ENCODE measurements at places on chromosomes 2 and 18. TPM values are rescaled to one million over a fixed set of nuclear protein-coding genes. Genes with fewer than 3 reads are reported as not detected.

Gene EVX2
- 0.08 TPM for polyA plus RNA-seq

DNA sequence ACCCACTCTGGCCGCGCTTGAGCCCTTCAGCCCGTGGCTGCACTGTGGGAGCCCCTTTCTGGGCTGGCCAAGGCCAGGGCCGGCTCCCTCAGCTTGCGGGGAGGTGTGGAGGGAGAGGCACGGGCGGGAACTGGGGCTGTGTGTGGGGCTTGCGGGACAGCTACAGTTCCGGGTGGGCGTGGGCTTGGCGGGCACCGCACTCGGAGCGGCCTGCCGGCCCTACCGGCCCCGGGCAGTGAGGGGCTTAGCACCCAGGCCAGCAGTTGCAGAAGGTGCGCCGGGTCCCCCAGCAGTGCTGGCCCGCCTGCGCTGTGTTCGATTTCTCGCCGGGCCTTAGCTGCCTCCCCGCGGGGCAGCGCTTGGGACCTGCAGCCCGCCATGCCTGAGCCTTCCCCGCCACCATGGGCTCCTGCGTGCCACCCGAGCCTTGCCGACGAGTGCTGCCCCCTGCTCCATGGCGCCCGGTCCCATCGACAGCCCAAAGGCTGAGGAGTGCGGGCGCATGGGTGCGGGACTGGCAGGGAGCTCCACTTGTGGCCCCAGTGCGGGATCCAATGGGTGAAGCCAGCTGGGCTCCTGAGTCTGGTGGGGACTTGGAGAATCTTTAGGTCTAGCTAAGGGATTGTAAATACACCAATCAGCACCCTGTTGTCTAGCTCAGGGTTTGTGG lies 173.7 kb upstream of the FIGN start:
- H3K4me3 ChIP-seq, result no peak overlapping the region
- no peaks in the 10 kb centered on the region for H3K36me3 ChIP-seq
- no peaks in the 10 kb centered on the region for H3K27me3 ChIP-seq
- H3K27ac ChIP-seq, result no peak overlapping the region

- no peak for DNase-seq
- no peak overlapping the region for H3K27ac ChIP-seq
- no peaks in the 10 kb centered on the region for H3K4me1 ChIP-seq
- H3K36me3 ChIP-seq, result no peaks in the 10 kb centered on the region
Observed at GRCh38 chr2:38650717-38651116, 15.2 kb upstream of the GALM start.

DNA sequence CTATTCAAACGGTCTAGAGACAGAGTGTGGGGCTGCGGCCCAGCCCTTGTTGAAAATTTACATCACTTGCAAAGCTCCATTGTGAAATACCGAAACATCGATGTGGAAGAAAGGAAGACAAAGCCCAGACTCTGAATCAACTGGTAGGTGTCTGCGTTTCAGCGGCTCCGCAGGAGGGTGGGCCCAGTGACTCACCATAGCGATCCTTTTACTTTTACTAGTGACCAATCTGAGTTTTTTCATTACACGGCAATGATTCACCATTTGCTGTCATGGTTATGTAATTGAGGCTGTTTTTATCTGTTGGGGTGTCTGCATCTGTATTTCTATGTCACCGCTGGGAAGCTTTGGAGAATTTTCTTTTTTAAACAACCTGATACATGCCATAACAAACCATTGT lies 66.6 kb upstream of the ODC1 start:
- H3K4me1 ChIP-seq, result peaks cover 5% of the 10 kb centered on the region
- H3K36me3 ChIP-seq, result no peaks in the 10 kb centered on the region
- H3K27ac ChIP-seq, result no peak overlapping the region
- H3K4me3 ChIP-seq, result no peak overlapping the region
- no peak for DNase-seq

DNA sequence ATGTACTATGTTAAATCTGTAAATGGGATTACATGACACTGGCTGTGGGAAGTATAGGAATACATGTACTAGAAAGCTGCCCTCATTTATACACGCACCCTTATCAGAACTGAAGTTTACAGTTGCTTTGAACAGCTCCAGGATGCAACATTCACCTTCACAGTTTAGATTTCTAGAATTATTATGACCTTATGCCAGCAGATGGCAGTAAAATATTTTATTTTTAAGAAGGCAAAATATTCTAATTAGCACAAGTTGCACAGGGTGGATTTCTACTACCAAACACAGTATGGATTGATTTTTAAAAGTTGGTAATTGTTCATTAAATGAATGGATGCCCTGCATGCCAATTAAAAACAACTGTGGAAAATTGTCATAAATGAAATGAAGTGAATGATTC lies 670.4 kb downstream of the KCNJ3 start:
- DNase-seq, result peak; percentile 3
- H3K27me3 ChIP-seq, result no peaks in the 10 kb centered on the region
- no peaks in the 10 kb centered on the region for H3K4me1 ChIP-seq
- no peak overlapping the region for H3K4me3 ChIP-seq
- no peaks in the 10 kb centered on the region for H3K36me3 ChIP-seq

DNA sequence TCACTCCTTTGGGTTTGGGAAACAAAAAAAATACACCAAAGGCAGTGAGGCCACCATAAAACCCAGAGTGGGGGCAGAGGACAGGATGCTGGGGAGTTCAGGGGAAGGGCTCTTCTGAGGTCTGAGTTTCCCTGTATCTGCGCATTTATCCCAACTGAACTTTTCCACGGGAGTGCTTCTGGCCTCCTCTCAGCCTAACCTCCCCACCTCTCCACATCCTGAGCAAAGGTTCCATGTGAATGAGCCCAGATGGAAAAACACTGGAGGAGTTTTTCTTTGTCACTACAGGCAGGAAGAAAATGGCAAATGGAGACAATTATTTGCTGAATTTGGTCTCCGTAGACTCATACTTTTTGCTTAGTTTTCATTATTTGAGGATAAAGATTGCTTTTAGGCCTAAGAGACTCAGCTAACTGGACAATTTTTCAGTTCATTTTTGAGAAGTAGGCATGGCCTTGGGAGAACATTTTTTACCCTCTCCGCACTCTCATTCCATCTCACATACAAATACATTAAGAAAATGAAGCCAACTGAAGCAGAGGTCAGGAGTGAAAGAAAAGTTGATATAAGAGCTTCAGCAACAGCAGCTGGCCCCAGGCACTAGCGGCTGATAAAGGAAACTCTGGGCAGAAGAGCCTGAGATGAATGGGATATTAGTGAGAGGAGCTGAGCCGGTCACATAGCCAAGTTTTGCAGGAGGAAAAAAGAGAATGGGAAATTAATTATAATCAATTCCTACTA lies 82.6 kb upstream of the CYP1B1 start:
- H3K4me3 ChIP-seq, result no peak overlapping the region
- H3K27ac ChIP-seq, result peak overlapping the region; percentile 58
- no peaks in the 10 kb centered on the region for H3K27me3 ChIP-seq
- no peaks in the 10 kb centered on the region for H3K36me3 ChIP-seq
- H3K4me1 ChIP-seq, result peaks cover 13% of the 10 kb centered on the region

- no peaks in the 10 kb centered on the region for H3K4me1 ChIP-seq
- no peaks in the 10 kb centered on the region for H3K27me3 ChIP-seq
- no peak overlapping the region for H3K4me3 ChIP-seq
- no peak overlapping the region for H3K27ac ChIP-seq
Observed at GRCh38 chr2:174120346-174120745, 128.0 kb downstream of the OLA1 start.

Gene MAP3K19
- polyA plus RNA-seq, result not detected

GRCh38 chr2:32960647-32961403 lies 14.1 kb downstream of the LTBP1 start:
- H3K36me3 ChIP-seq, result no peaks in the 10 kb centered on the region
- no peak overlapping the region for H3K27ac ChIP-seq
- no peak overlapping the region for H3K4me3 ChIP-seq
- DNase-seq, result no peak
- H3K27me3 ChIP-seq, result no peaks in the 10 kb centered on the region
- peaks cover 4% of the 10 kb centered on the region for H3K4me1 ChIP-seq

DNA sequence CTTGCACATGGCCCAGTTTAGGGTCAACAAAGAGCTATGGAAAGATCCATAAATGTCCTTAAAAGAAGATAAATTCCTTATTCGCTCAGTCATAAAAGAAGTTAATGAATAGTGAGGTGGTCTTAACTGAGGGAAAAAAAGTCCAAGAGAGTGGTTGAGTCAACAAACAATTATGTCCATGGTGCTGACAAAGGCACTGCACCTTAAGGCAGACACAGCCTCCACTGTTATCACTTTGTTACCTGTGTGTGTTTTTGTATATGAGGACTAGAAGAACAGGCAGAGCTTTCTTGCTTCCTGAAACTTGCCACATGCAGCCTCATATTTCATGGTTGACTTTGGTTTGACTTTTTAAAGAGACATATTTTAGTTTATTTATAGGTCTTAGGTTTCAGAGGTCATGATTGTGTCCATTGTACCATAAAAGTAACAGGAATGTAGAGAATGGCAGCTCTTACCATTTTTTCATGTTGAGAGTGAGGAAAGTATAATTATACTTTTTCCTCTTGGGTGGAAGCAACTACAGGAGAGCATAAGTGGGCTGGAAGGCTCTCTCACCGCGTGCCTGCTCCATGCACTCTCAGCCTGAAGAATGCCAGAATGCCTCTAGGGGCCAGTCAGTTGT lies 93.6 kb downstream of the XRCC5 start:
- no peak overlapping the region for H3K4me3 ChIP-seq
- peaks cover 65% of the 10 kb centered on the region for H3K36me3 ChIP-seq
- H3K27ac ChIP-seq, result no peak overlapping the region
- DNase-seq, result no peak
- no peaks in the 10 kb centered on the region for H3K27me3 ChIP-seq

DNA sequence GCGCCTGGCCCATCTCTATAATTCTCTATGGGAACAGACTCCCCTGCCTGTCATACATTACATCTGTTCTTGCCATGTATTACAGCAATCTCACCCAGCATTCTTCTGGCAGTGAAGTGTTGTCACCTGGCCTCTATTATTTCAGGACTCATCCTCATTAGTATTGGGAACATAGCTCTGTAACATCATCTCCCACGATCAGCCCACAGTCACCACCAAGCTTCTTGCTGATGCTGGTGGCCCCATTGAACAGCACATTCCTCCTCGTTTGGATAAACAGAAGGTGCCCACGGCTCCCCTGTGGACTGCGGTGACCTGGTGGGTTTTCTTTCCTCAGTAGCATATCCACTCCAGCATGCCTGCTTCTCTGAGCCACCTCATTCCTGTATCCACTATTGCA lies 21.5 kb downstream of the CHCHD5 start:
- H3K36me3 ChIP-seq, result no peaks in the 10 kb centered on the region
- no peaks in the 10 kb centered on the region for H3K27me3 ChIP-seq
- H3K27ac ChIP-seq, result no peak overlapping the region
- DNase-seq, result no peak

Gene DNAJB2
- 80.7 TPM for polyA plus RNA-seq

DNA sequence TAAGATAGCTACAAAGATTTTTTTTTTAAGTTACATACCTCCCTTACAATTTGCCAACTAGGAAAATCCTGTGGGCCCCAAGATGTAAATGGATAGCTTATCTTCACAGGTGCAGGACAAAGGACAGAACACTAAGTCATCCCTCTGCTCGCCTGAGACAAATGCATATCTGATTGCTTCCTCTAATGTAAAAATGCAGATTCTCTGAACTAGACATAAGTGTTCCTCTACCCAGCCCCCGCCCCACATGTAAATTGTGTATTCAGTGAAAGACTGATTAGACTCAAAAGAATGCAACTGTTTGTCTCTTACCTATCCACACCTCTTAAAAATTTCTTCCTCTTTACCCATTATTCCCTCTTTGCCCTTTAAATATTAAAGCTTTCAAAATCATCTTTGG lies 96.5 kb downstream of the CYP26B1 start:
- no peak for DNase-seq
- H3K27ac ChIP-seq, result no peak overlapping the region
- no peaks in the 10 kb centered on the region for H3K27me3 ChIP-seq
- no peaks in the 10 kb centered on the region for H3K36me3 ChIP-seq

Gene ERFE
- 12.3 TPM for polyA plus RNA-seq

Gene TEX44
- polyA plus RNA-seq, result not detected

GRCh38 chr2:134362152-134362668 lies 108.3 kb downstream of the MGAT5 start:
- DNase-seq, result no peak
- H3K27me3 ChIP-seq, result no peaks in the 10 kb centered on the region
- no peak overlapping the region for H3K4me3 ChIP-seq
- H3K36me3 ChIP-seq, result peaks cover 7% of the 10 kb centered on the region
- peak overlapping the region; percentile 83 for H3K27ac ChIP-seq

GRCh38 chr2:20018601-20019152 lies 6.2 kb upstream of the MATN3 start:
- H3K27ac ChIP-seq, result no peak overlapping the region
- DNase-seq, result no peak
- no peaks in the 10 kb centered on the region for H3K4me1 ChIP-seq
- no peaks in the 10 kb centered on the region for H3K27me3 ChIP-seq
- H3K36me3 ChIP-seq, result no peaks in the 10 kb centered on the region

Gene MRO
- 0.53 TPM for polyA plus RNA-seq

Gene SLC11A1
- 1.3 TPM for polyA plus RNA-seq

- peak overlapping the region; percentile 47 for H3K27ac ChIP-seq
- H3K36me3 ChIP-seq, result no peaks in the 10 kb centered on the region
- H3K4me1 ChIP-seq, result no peaks in the 10 kb centered on the region
- peaks cover 6% of the 10 kb centered on the region for H3K27me3 ChIP-seq
Observed at GRCh38 chr2:235343156-235343774, 150.6 kb upstream of the AGAP1 start.

DNA sequence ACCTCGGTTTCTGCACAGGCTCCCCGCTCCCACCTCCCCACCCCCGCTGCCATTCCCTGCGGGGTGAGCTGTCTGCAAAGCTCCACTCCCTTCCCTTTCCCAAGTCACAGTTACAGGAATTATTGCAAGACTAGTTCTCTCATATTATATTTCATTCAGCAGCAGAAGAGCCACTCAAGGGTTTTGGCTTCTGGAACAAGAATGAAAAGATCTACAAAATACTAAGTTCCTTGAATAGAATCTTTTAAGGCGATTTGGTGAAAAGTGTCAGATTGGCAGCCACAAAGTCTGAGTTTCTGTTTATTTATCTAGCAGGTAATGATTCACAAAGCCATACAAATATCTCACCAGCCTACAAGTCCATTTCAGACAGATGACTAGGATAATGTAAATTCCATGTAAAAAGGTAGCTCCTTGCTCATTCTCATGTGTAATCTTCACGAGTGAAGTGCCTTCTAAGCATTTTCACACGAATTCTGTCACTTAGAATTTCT lies 221.9 kb upstream of the RBBP8 start:
- no peaks in the 10 kb centered on the region for H3K36me3 ChIP-seq
- H3K27me3 ChIP-seq, result no peaks in the 10 kb centered on the region
- peaks cover 3% of the 10 kb centered on the region for H3K4me1 ChIP-seq
- peak overlapping the region; percentile 62 for H3K27ac ChIP-seq

- H3K27ac ChIP-seq, result no peak overlapping the region
- H3K4me3 ChIP-seq, result no peak overlapping the region
- H3K4me1 ChIP-seq, result peaks cover 8% of the 10 kb centered on the region
- peak; percentile 78 for DNase-seq
Observed at GRCh38 chr2:181411105-181411849, 45.9 kb upstream of the ITGA4 start.

All from muscle of leg (tissue), 16 donors.